Stimulated activated CD4-positive, alpha-beta T cell treated with anti-CD3 and anti-CD28 coated beads, TNF-alpha, amount 100 ng/mL, for 24 hours (primary cell): ENCODE measurements at places on chromosomes 11 and 22.
A peak's percentile ranks its signal among the peaks of the same experiment; 100 is the strongest.

- DNase-seq: no peak
Measured at GRCh38 chr11:61578819-61579675, 1.8 kb downstream of the SYT7 start.

- no peak for DNase-seq
Measured at GRCh38 chr22:44108076-44108475, 72.6 kb upstream of the PARVG start.

GRCh38 chr22:37303821-37304274 is 21.5 kb downstream of the CYTH4 start:
- DNase-seq: peak; percentile 76

DNA sequence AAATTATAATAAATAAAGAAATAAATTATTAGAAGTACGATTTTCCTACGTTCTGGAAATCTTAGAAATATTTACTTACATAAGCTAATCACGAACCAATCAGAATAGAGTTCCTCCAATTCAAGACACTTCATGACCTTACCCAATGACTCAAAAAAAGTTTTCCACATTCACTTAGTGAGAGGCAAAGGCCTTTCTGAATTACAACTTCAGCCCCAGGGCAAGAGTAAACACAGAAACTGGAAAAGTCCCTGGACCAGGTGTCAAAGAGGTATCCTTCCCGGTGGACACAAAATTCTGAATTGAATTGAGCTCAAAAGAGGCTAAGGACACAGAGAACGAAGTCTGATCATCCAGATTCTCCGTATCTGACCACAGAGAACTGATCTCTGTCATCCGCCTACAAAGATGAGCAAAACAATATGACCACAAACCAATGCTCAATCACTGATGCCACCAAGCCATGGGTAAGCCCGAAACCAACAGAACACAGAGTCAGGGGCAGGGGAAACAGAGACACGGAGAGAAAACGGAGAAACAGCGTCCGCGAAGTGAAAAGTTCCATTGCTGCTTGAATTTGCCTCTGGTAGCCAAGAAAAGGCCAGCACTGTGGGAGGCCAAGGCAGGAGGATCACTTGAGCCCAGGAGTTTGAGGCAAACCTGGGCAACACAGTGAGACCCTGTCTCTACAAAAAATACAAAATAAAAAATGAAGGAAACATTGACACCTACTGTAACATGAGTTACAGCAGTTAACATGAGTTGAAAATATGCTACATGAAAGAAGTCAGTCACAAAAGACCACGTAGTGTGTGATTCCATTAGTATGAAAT is 6.8 kb downstream of the BID start:
- no peak for DNase-seq

DNA sequence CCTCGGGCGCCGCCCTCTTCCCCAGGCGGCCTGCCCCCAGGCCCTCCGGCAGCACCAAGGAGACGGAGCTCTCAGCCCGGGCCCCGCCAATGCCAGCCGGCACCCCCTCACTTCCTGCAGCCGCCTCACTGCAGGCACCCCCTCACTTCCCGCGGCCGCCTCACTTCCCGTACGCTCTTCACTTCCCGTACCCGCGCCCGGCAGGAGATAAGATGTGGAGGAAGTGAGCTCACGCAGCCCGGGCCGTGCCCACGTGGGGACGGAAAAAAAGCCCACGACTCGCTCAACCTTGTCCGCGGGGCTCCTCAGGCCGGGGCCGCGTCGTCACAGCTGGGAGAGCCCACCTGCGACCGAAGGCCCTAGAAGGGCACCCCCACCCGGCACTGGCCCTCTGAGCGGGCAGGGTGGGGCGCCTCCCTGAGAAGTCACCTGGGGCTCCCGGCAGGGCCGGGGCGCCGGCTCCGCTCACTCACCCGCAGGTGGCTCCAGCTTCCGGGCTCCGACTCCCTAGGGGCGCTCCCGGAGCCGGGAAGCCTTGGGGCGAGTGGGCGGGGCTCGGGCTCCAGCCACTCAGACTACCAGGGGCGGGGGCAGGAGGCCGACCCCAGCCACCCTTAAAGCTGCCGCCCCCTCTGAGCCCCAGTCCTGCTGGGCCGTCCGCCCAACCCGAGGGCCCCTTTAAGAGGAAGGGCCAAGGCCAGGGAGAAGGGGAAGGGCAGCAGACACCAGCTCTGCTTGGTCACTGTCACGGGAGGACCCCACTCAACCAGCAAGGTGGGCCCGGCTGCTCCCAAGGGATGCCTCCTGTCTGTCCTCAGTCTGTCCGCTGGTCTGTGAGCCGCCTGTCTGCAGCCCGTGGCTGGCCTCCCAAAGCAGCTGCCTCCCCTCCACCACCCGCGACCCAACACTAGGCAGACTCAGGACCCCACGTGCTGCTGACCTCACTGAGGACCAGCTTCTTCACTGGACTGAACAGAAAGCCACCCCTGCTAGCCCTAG is 31.4 kb downstream of the PISD start:
- DNase-seq: peak; percentile 86

DNA sequence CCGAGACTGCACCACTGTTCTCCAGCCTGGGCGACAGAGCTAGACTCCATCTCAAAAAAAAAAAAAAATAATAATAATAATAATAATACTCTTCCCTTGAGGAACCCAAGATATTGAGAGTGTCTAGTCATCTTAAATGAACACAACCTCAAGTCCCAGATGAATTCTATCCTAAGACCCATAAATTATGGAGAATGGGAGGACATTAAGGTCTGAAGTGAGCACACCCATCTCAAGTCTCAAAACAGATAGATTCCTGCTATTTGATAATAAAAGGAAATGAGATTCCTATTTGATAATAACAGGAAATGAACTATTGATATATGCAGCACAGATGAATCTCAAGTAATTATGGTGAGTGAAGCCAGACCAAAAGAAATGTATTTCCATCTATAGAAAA is 51.5 kb downstream of the MAPK1 start:
- no peak for DNase-seq

DNA sequence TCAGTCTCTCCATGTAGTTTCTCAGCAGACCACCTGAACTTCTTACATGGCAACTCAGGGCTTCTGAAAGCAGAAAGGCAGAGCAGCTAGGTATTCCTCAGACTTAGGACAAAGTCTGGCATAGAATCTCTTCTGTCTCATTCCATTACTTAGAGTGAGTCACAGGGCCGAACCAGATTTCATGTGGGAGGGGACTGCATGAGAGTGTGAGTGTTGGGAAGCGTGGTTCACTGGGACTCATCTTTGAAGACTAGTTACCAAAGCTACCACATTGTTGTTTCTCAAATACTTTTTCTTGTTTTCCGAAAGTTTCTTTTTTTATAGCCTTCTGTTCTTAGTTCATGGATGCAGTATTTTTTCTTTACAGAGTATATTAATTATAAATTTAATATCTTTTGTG is 36.1 kb upstream of the SCN3B start:
- no peak for DNase-seq

DNA sequence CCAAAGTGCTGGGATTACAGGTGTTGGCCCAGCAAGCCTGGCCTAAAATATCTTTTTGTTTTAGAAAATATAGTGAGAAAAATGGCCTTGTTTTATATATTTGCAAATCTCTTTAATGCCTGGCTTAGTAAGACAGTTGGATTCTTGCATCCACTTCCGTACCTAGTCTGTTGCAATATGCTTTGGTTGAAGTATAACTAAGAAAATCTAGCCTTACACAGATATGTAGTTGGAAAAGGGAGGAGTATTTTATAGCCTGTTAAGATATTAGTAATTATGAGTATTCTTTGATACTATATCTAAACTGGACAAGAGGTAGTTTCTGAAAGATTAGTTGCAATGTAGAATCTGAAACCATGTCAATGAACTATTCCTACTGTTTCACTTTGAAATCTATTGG is 65.1 kb downstream of the ZNRF3 start:
- DNase-seq: no peak

GRCh38 chr11:92227230-92227814 is 2.7 kb downstream of the FAT3 start:
- no peak for DNase-seq

GRCh38 chr11:120643284-120643683 is 131.7 kb downstream of the GRIK4 start:
- DNase-seq: no peak

DNA sequence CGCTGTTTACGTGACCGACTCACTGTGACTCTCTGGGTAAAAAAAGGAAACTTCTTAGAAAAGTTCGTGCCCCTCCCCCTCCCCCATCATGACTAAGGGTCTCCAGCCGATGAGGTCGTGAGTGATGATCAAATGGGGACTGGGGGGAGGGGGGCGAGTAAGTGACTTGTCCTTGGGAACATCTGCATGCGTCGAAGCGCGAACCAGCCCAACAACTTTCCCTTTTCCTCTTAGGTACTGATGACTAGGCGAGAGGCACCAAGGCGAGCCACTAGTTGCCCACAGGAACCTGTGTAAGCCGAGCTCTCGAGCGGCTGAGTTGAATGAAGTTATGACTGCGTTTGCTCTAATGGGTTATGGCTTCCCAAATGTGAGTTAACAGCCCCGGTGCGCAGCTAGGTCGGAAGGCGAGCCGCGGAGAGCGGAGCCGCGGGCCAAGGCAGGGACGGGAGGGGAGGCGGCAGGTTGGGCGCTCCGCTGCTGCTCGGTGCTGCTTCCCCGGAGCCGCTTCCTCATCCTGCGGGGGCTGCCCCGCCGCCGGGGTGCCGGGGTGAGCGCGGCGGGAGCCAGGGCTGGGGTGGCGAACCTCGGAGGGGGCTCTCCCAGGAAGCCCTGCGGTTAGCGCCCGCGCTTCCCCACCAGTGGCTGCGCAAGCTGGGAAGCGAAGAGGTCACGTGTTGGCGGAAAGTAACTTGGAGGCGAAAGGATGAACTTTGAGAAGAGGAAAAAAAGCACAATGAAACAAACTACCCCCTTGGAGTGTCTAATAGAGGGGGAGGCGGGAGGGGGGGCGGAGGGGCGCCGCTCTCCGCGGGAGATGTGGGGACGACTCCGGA is 22.1 kb upstream of the BDNF start:
- no peak for DNase-seq

GRCh38 chr22:35766654-35767580 is 49.2 kb downstream of the APOL5 start:
- DNase-seq: no peak

DNA sequence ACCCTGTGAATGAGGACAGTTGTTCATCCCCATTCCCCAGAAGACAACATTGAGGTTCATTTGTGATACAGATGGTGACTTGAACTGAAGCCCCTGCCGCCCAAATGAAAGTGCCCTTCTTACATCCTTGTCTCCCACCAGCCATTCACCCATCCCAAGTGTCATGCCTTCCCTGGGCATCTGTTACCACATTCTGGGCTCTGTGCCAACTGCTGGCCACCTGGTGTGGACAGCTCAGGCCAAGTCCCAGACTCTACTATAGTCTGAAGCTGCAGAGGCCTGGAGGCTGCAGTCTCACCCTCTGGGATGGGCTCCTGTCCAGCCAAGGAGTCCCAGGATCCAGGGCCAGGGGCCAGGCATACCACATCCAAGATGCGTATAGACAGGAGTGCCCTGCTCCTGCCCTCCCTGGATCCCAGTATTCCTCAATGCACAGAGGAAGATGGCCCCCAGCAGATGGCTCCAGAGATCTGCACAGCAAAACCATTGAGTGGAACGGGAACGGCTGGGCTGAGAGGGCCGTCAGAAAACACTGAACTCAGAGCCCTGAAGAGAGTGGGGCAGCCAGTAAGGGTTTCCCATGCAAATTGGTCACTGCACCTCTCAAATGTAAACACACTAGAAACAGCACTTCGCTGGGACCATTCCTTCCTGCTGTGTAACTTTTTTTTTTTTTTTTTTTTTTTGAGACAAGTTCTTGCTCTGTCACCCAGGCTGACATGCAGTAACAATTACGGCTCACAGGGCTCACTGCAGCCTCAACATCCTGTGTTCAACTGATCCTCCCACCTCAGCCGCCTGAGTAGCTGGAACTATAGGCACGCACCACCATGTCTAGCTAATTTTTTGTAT is 22.8 kb downstream of the ARRB1 start:
- DNase-seq: no peak

GRCh38 chr22:45448431-45448830 is 34.9 kb downstream of the RIBC2 start:
- no peak for DNase-seq

- no peak for DNase-seq
Measured at GRCh38 chr11:27246925-27247324, 116.1 kb downstream of the CCDC34 start.

DNA sequence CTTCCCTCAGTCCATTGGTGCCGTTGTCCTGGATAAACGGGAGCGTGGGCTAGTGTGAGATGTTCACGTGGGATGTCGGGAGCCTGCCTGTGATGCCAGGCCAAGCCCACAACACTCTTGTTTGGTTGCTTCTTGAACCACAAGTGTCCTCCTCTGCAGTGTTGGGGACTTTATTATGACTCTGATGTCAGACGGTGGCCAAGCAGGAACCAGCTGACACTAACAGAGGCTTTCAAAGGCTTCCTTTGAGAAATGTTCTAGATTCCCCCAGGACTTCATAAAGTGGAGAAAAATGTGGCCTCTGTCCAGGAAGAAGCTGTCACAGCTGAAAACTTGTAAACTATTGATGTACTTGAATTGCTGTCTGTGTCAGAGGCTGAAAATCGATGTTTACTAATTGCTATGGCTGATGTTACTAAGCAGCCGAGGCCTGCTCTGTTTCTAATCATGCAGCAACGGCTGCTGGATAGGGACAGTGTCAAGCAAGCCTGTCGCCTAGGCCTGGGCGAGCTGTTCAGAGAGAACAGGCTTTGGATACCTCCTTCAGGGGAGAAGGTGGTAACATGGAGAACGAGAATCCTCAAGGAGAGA is 131.7 kb downstream of the TBC1D22A start:
- DNase-seq: no peak

- no peak for DNase-seq
Measured at GRCh38 chr11:129313541-129314297, 61.9 kb upstream of the BARX2 start.

- no peak for DNase-seq
Measured at GRCh38 chr22:43364169-43364435, 20.9 kb upstream of the SCUBE1 start.

DNA sequence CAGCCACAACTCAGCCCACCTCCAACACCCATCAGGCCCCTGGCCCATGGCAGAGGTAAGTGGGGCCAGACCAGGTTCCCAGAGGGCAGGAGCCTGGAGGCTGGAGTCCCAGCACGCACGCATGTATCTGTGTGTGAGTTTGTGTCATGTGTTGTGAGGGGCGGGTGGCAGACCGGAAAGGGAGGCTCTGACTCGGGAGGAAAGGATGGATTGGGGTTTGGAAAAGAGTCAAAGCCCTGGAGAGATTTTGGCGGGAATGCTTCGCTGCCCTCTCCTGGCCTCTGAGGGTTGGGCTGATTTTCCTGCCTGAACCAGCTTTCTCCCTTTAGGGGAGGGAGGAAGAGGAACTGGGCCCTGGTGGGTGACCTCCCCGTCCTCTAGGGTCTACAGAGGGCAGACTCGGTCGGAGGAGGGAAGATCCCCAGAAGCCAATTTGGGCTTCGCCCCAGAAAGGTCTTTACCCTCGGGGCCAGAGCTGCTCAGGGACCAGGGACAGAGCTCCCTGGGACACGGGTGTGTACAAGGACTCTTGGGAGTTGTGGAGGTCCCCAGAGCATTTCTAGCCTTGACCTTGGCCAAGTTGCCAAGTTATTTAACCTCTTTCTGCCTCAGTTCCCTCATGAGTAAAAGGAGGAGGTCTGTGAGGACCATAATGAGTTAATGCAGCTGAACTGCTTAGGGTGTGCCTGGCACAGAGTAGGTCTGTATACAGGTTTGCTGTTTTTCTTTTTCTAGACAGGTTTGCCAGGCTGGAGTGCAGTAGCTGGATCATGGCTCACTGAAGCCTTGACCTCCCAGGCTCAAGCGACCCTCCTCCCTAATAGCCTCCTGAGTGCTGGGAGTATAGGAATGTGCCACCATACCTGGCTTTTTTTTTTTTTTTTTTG is 6.9 kb downstream of the C11orf68 start:
- DNase-seq: no peak
